Stimulated activated CD8-positive, alpha-beta memory T cell treated with anti-CD3 and anti-CD28 coated beads, Interleukin-2, amount 100 ng/mL, for 48 hours (primary cell): ENCODE measurements at places on chromosomes 6 and 20.

DNA sequence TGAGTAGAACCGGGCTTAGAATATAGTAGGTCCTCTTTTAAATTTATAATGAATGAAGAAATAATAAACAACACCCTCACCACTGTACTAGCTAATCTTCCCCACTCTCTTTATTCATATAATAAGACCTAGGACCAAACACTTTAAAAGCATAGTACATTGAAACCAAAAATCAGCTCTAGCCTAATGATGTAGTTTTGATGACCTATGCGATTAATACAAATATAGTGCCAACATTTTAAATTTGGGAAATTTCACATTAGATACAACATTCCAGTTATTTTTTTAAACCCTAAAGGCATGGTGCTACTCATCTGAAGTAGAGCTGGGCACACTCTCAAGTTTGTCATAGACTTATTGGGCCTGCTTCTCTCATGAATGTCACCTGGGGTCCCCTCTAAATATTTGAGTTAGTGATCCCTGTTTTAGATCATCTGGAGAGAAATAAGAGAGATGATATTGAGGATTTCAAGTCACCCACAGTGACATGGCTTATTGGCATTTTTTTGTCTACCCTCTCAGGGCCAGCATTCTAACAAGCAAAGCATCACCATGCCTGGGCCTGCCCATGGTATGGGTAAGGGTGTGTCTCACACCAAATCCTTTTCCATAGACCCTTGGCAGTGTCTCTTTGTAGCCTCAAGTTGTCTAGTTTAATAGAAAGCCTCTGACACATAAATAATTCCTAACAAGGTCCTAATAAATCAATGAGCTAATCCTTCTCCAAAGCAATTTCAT is 319.8 kb downstream of the HIVEP2 start:
- DNase-seq: no peak

DNA sequence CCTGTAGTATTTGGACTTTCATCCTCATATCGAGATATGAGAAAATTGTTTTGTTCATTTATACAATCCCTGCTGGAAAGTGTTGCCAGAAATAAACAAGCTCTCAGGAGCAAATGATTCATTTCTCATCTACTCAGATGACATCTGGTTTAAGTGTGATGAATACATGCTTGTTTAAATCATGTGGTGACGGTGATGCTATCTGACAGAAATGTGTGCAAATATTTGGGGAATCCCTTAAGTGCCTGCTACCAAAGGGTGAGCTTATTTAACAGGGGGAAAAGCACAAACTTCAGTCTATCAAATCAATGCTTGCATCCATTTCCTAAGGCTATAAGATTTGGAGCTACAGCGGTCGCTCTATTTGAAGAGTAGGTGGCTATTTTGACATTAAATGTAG is 368.3 kb upstream of the SASH1 start:
- no peak for DNase-seq

DNA sequence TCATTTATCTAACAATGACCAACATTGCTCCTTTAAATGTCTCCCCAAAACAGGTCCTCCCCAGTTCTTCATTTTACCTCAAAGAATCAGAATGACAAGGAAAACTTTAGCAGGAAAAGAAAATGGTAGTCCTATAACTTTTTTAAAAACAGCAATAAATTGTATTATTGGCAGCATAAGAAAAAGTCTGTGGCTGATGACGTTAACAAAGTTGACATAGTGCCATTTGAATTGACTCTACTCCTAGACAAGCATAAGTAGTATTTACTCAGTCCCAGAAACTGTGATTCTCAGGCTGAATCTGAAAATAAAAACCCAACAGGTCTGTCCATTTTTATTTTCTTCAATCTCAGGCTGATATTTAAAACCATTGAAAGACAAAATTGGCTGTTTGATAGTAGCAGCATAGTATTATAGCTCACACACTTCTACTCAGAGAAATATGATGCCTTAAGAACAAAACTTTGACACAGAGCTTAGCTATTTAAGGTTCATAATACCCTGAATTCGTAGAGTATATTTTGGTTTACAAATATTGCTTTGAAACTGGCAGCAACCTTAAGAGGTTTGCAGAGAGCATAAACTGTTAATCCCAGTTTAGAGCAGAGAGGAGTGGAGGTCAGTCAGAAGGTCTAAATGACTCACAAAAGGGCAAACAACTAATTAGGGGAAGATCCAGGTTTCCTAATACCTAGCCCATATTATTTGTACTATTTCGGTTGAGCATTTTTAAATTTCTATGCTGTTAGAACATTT is 35.0 kb upstream of the TENT5A start:
- no peak for DNase-seq

DNA sequence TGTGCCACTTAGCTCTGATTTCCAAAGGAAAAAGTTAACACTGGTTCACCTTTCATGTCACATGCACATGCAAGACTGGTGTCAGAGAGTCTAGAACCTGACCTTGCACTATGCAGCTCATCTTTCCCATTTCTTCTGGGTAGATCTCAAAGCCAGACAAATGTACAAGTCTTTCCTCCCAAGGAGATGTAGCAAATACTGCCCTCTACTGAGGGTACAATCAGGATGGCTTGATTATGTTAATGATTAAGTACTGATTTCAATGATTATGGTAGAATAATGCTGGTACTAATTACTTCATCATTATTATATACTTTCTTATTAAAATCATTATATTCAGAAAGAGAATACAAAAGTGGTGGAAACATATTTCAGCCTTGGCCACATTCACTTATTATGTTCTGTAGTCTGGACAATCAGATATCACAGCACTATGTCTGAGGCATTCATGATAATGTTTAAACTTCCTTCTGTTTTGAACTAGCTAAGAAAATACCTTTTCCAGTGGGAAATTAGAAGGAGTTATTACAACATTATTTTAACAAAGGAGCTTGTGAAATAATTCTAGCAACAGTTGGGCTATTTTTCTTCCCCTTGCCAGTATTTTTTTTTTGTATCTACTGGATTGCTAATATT is 68.5 kb upstream of the FOXO3 start:
- DNase-seq: no peak

- no peak for DNase-seq
These were observed 27.1 kb upstream of the BEND6 start for GRCh38 chr6:56927538-56928453.

DNA sequence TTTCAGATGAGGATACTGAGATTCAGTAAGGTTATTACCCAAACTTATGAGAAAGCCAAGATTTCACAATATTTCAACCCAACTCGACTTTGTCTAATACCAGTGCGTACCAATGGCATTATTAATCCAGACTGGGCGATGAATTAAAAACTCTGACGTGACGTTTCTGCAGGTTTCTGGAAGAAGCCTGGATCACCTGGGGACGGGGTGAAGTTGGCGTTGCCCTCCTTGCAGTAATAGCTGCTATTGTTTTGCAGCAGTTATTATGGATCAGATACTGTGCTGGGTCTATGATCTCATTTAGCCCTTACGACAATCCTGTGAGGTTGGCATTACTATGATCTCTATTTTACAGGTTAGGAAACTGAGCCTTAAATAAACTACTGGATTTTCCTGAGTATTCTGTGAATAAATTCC is 569 bp upstream of the CDC5L start:
- DNase-seq: no peak

GRCh38 chr20:21623074-21623780 is 82.2 kb upstream of the PAX1 start:
- no peak for DNase-seq

GRCh38 chr6:23173234-23173633 is 603.9 kb downstream of the HDGFL1 start:
- no peak for DNase-seq

DNA sequence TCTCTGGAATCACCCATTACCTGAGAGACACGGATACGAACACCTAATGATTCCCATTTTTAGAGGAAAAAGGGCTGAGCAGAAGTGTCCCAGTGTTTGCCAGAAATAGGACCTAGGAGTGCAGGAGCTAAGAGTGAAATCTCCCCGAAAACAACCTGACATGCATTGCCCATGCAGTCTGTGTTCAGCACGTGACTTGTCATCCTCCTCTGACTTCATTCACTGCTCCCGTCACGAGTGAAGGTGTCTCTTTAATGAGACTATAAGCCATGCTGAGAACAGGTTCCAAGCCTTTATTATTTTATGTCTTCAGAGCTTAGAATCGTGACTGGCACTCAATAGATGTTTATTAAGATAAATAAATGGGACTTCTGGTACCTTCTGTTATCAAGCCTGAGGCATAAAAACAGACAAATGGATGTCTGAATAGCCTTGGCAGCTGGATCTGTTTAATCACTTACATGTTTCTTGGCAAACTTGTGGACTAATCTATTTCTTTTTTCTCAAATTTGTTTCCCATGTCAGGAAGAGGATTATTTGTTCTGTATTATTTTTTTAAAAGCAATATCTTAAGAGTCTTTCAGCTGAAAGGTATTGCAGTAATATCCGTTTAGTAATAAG is 3.7 kb upstream of the MLIP start:
- DNase-seq: no peak

DNA sequence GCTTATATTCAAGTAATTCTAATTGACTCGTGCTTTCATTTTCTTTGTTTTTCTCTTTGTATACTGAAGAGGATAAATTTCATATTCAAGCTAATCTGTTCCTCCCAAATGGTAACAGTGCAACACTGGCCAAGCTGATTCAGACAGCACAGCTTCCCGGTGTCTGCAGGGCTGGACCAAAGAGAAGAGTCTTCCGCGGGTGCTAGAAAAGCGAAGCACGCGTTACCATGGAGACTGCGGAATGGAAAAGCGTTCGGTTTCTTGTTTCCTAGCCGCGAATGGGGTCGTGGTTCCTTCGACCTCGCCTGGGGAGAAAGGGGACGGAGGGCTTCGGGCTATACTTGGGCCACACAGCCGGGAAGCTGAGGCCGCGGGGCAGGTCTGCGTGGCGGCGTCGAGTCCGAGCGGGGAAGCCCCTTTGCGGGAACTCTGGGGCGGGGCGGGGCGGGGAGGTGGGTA is 6.2 kb upstream of the ZNF311 start:
- DNase-seq: no peak

- no peak for DNase-seq
These were observed 24.0 kb downstream of the JAG1 start for GRCh38 chr20:10649797-10650160.

GRCh38 chr20:61940491-61940890 is 125.2 kb downstream of the TAF4 start:
- no peak for DNase-seq

GRCh38 chr20:9032758-9033157 is 36.1 kb upstream of the PLCB4 start:
- DNase-seq: no peak

DNA sequence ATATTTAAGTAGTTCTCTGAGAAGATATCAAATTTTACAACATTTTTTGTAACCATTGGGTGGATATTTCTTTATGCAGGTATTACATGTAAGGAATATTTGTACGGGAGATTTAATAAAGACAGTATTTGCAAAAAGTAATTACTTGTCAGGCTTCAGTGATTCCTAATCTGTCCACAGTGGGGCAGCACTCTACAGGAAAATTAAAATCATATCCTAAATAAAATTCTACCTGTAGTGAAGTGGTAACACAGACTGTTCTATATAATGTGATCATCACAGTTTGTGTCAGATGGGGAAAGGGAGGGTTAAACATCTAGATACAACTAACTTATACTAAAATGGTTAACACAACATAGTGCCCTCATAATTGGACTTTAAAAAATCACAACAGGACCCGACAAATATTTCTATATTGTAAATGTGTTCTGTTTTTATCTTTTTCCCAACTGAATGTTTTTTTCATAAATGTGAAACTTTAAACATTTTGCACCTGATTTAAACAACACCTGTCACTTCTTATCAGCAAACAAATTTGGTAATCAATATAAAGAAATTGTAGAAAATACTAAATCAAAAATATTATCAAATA is 145.6 kb upstream of the MANEA start:
- DNase-seq: no peak

DNA sequence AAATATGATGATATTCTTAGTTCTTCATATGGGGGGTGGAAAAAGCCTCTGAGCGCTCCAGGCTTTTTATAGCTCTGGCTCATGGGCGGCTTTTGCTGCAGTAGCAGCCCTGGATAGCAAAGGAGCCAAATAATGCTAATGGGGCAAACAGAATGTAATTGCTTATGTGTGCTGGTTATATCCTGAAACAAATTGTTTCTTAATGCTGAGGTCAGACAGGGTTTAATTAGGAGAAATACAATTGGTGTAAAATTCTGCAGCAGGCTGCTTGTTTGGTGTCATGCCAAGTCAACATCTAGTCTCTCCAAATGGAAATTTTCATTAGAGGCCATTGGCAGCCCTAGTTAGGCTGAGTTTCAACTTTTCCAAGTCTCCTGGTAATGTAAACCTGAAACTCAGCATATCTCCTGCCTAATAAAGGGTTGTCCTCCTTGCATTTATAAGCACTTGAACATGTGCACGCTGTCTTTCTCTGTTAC is 530.1 kb upstream of the NOX3 start:
- DNase-seq: no peak

DNA sequence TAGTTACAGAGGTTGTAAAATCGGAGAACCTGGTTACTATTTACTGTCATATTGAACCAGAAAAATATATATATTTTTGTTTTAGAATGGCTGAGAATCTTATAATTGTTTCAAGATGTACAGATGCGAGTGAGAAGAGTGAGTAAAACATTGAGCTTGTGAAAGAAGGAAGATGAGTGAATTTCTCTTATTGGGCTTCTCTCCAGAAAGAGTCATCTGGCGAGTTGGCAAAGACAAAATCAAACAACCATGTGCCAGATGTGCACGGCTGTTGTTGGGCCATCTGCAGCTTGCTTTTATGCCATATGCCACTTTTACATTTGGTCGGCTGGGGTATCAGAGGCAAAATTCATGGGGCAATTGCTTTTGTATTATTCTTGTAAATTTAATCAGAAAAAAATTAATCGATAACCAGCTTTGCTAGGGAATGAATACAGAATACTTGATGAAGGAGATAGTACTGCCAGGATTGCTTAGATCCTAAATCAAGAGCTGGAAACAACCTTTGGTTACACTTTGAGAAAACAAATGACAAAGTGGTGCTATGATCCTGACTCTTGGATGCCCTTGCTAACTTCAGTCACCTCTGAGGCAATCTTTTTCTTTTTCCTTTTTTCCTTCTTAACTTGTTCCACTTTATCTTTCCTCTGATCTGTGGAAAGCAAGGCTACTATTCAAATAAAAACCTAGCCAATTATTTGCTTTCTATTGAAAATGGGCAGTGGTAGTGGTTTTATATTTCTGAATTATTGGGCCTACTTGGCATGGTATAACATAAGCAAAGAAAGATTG is 97.1 kb upstream of the GRIK2 start:
- no peak for DNase-seq

DNA sequence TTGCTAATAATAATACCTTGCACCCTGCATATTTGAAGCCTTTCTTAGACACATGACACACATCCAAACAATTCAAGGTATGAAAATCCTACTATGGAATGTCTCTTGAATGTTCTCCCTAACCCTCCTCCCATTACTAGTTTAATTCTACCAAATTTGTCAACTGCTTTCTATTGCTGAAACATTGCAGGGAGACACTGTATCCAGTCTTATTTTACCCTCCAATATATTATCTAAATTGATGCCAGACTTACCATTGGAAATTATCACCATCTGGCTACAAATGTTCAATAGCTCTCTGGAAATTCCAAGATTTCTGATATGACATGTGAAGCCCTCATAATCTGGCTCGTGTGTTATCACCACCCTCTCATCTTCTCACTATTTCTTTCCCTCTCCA is 1027.3 kb upstream of the CITED2 start:
- DNase-seq: no peak

- no peak for DNase-seq
These were observed 64.4 kb downstream of the SLC23A2 start for GRCh38 chr20:4936851-4937406.
